RWPE1 (cell line): ENCODE measurements at places on chromosomes 2 and 18.

DNA sequence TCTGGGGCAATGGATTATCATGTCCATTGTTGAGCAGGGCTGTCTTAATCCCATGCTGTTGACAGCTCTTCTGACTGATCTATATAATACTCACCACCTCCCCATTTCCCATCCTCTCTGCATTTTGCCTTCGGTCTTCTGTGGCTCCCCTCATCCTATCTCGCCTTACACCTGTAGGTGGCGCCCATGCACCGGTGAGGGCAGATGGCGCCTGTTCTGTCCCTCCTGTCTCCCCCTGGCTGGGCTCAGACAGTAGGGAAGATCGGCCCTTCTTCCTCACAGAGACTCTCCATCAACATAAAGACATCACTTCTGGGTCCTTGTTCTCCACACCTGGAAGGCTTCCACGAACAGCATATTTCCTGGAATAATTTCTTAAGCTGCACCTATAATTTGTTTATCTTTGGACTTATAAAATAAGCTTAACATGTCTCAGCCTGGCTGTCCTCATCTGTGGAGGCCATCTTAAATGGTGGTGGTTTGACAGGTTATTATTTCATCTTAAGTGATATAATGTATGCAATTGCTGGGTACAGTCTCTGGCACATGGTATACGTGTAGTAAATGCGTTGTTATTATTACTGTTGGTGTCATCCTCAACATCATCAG, 10.9 kb upstream of the CDH20 start:
- peak; percentile 20 for DNase-seq

DNA sequence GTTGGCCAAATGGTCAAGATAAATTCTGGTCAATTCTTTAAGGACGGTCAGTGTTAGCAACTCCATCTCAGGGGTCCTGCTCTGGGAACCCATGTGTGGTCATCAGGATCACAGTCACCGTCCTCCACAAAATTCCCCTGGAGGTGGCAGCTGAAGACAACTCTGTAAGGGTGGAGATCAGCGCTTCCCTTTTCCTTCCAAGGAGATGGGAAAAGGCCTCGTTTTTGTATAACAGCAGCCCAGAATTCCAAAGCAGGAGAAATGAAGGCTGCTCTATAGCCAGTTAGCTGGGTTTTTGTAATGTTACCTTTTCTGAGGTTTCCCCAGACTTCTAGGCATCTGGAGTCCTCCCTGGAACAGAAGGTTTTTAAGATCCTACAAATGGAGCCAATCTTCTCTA, 334.8 kb downstream of the MYCN start:
- DNase-seq, result no peak

- DNase-seq, result no peak
Measured at GRCh38 chr2:278312-278926, 9.5 kb downstream of the ALKAL2 start.

DNA sequence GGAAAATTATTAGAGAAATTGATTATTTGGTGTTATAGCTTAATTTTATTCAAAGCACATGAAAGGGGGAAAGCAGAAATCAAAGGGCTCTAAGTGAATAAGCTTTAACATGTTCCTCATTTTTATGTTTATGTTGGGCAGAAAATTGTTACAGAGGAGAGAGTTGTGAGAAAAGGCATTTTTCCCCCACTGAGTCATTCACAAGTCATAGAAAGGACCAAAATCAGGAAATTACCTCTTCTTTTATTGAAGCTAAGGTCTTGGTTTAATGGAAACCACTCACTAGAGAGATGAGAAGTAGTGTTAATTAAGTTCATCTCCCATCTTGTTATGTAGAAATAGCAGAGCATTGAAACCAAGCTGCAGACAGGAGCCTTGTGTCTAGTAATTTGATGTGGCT, 175.3 kb upstream of the THUMPD2 start:
- no peak for DNase-seq

DNA sequence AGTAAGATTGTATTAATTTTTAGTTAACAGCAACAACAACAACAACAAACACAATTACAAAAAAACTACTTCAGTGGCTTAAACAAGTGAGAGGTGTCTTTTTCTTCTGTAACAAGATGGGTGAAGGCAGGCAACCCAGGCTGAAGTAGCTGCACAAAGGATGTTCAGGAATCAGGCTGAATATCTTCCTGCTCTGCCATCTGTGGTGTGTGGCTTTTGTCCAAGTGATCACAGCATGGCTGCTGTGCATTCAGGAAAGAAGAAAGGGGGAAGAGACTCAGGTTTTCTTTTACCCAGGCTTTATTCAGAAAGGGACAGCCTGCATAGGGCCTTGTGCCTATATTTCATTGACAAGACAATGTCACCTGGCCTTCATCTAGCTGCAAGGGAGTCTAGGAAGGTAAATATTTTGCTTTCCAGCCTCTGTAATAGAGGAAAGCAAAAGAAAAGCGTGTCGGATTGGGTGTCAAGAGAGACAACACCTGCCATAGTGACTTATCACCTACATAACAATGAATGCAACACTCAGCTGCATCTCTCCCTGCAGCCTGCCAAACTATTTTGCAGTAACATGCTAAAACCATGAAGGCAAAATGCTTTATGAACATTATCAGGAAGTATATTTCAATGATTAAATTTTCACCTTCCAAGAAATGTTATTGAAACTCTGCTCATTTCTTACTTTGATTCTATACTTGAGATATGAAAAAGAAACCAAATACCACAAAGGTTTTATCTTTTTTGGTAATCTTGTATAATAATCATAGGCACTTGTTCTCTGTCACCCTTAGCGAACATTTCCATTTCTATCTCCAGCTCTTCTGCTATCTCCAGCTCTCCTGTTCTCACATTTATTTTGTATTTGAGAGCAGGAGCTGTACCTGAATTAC, 14.6 kb downstream of the G6PC2 start:
- no peak for DNase-seq

DNA sequence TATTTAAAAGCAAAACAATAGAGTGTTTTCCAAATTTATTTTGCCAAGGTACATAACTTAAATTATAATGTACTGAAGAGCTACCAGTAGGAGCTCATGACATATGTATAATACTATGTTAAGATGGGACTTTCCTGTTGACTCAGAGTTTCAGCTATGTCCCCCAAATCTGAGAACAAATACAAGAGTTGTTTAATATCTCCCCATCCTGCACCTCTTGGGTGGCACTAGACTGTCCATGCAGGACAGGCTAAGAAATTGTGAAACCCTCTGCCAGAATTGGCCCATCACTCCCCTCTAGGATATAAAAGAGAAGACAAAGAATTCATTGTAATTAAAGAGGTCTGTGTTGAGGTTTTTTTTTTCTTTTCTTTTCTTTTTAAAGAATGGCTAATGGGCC, 21.7 kb upstream of the CTAGE1 start:
- no peak for DNase-seq

DNA sequence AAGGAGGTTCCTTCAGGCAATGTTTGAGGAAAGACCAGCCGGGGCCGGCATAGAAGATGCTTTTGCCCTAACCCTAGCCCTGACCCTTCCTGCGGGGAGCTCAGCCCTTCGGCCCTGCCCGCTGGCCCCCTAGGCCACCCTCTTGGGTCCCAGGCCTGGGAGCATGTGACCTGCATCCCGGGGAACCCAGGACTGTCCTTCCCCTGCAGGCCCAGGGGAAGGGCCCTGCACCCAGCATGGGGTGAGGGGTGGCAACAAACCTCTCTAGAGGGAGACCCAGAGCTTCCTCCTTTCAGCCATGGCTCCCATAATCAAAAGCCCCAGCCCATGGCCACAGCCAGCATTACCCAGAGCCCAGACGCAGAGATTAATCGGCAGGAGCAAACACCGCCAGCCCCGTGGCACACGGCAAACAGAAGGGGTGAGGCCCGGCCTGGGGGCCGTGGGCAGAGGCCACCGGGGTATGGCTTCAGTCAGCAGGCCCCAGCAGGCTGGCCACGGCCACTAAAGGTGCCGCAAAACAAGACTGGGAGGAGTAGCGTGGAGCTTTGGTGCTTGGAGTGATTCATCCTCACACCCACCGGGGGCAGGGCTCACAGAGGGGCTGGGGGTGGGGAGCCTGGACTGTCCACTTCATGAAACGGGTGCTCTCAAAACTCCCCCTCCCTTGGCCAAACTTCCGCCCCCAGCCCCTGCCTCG, 61.6 kb upstream of the HPCAL1 start:
- no peak for DNase-seq

DNA sequence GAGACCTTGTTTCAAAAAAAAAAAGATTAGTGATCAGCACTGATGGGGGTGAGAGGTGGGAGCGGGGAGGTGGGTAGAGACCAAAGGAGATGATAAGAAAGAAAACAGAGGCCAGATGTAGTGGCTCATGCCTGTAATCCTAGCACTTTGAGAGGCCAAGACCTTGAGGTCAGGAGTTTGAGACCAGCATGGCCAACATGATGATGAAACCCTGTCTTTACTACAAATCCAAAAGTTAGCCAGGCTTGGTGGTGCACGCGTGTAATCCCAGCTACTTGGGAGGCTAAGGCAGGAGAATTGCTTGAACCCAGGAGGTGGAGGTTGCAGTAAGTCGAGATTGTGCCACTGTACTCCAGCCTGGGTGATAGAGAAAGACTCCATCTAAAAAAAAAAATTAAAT, 9.5 kb upstream of the SLC35F6 start:
- DNase-seq, result no peak

GRCh38 chr2:108823286-108823685, 36.7 kb downstream of the CCDC138 start:
- DNase-seq, result no peak

GRCh38 chr2:29417630-29418029, 302.4 kb downstream of the CLIP4 start:
- DNase-seq, result no peak

DNA sequence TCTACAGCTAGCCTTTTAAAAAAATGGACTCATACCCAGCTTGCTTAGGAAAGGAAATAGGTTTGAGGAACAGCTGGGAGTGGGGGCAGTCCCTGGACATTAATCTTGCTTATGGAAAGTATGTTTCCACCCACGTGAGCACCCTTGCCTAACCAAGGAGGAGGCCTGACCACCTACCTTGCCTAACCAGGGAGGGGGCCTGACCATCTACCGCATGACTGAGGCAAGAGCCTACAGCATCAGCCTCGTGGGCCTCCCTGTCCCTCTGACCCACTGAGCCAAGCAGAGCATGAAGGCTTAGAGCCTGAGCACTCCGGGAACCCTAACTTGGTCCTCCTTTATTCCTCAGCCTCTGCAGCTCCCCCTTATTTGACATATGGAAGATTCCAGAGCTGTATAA, 20.2 kb downstream of the PRKAG3 start:
- DNase-seq, result no peak

DNA sequence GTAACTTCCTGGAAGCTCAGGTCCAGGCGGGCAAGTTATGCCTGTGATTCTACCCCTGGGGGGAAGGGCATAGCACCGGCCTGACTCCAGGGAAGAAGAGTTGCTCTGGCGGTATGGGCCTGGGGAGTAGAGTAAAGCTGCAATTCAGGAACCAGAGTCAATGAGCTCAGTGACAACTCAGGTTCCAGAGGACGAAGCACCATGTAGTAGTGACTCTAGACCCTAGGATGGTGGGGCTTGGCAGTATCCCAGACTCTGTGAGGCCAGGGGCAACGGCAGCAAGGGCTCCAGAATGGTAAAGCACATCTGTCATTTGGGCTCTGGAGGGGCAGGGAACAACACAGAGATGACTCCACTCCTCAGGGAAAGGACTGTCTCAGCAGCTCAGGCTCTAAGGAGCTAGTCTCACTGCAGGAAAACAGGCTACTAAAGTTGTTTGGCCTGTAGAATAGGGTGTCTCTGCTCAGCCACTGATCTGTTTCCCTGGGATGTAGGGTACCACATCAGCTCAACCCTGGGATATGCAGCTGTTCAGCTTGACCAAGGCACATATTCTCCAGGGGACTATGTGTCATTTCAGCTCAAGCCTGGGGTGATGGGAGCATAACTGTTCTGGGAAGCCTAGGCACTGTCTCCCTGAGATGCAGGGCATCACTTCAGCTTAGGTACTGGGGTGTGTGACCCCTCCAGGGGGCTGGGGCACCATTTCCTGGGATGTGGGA, 36.2 kb upstream of the RHOB start:
- DNase-seq, result no peak

- no peak for DNase-seq
Measured at GRCh38 chr18:13356032-13356431, 137.5 kb downstream of the LDLRAD4 start.

DNA sequence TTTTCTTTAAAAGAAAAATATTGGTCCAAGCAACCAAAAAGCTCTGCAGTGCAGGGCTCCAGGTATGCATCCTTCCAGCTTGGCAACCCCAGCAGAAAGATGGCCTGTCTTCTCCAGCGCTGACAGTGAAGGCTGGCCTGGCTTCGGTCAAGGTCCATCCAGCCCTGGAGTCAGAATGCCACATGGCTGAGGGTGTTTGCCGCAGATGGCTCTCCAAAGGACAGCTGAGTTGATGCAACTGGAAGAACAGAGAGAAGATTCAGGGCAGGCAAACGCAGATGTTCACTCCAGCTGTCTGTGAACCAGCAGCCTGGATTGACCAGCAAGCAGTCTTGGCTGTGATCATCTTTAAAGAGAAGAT, 51.4 kb downstream of the MARCO start:
- no peak for DNase-seq

GRCh38 chr2:72883356-72883962, 3.7 kb upstream of the SPR start:
- peak; percentile 63 for DNase-seq

GRCh38 chr18:13173578-13174145, 44.9 kb upstream of the LDLRAD4 start:
- DNase-seq, result no peak

- DNase-seq, result no peak
Measured at GRCh38 chr2:127233710-127234109, 13.6 kb upstream of the CYP27C1 start.

DNA sequence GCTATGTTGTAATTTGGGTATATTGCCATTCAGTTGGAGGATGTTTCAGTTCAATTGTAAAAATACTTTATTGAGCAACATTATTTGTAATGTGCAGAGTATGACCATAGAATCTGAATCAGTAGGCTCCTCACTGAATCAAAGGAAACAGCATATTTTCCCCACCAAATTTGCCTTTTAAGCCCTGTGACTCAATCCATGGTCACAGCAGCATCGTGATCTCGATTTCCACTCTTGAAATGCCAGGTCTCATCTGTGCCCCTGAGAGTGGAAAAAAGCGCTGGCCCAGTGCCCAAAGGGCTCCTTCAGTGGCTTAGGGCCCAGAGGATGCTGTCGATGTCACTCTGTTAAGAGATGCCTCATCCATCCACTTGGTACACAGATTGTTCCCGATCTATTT, 57.5 kb downstream of the FHOD3 start:
- DNase-seq, result no peak

GRCh38 chr2:200695191-200695590, 109.4 kb downstream of the AOX1 start:
- DNase-seq, result no peak

GRCh38 chr18:67331857-67332256, 184.7 kb downstream of the DSEL start:
- DNase-seq, result no peak

DNA sequence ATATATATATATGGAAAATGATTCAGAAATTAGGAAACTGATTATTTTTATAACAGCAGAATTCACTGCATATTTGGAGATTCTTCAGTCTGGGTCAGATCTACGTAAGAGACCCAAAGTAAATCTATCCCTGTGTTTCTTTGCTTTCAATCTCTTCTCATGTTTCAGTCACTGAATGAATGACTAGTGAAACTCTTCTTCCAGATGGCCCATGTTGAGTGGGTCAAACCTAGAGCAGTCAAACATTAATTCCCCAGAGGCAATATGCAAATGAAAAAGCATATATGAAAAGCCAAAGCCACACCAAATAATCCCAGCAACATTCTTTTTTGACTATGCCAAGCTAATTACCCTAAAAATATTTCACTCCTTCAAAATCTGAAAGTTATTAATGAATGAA, 317.3 kb downstream of the RBM43 start:
- no peak for DNase-seq
